ENCODE measurements at places on chromosomes 5 and 9.

DNA sequence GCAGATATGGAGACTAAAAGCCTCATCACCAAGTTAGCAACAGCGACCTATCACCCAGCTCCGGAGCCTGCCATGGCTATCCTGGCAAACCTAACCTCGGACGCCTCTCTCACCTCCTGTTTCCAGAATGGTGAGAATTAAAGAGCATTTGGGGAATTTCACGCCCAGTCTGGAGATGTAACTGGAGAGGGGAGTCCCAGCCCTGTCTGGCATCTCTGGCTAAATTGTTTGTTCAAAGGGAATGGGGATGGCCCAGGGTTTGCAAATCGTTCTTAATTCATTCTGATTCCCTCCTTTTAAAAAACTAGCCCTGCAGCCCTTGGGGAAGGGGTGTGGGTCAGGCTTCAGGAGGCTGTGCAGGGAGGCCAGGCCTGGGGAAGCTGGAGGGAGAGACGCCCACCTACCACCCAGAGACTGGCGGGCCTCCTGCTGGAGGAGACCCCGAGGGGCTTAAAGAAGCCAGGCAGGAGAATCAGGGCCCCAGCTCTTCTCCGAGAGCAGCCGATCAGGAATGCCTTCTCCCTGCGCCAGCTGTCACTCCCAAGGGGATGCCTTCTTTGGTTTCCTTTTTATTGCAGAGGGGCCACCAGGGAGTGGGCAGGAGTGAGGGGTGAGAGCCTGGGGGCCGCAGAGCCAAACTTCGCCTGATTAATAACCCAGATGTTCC lies 964 bp upstream of the COL5A1 start:
- no peak for DNase-seq

- DNase-seq = no peak
These were observed 308.9 kb upstream of the MPDZ start for GRCh38 chr9:13588151-13589033.

GRCh38 chr5:95915999-95916686 lies 45.5 kb downstream of the ELL2 start:
- no peak for DNase-seq

GRCh38 chr9:935348-935965 lies 41.0 kb upstream of the DMRT3 start:
- no peak for DNase-seq

GRCh38 chr5:14240359-14240758 lies 97.2 kb downstream of the TRIO start:
- DNase-seq = no peak

DNA sequence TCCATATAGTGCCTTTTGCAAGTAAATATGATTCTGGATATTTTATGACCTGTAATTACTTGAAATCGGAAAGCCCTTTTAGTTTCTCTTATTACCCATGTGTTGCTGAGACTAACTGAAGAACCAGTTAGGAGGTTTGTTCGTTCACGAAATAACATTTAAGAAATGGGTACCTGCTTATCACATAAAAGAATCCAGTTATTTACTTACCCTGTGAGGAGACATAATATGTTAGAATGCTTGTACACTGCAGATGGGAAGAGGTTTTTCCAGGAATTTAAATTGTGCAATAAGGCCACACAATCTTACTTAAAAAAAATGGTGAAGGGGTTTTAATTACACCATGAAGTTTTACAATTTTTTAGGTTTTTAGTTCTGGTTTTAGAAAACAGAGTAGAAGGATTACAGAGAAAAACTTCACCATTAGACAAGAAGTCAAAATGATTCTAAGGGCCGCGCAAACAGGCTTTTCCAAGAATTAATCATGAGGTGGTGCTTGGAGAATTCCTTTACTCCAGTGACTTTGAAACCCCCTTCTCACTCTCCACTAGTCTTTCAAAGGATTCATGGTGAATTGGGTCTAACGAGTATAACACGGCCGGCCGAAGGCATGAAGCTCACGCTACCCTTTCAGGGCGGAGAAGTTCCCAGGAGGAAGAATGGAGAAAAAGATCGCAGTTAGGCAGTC lies 1.1 kb upstream of the PTGER4 start:
- DNase-seq = no peak

- DNase-seq = no peak
These were observed 64.9 kb upstream of the ZSWIM6 start for GRCh38 chr5:61267116-61267515.

- DNase-seq = no peak
These were observed 70.4 kb downstream of the RALGPS1 start for GRCh38 chr9:126984969-126985368.

DNA sequence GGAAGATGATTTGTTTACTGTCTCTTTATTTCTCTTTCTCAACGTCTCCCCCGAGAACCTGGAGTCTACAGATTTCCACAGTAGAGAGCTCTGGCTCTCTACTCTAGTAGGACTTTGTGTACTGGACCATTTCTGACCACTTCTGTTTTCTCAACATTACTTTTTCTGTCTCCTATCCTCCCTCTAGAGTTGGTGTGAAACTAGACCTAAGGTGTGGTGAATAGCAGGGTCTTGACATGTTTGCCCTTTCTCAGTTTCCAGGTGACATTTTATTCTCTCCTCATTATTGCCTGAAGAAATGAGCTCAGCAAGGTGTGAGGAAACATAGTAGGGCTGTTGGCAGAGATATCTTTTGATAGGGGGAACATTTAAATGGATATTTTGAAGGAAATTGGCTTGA lies 62.1 kb upstream of the IL6ST start:
- no peak for DNase-seq

DNA sequence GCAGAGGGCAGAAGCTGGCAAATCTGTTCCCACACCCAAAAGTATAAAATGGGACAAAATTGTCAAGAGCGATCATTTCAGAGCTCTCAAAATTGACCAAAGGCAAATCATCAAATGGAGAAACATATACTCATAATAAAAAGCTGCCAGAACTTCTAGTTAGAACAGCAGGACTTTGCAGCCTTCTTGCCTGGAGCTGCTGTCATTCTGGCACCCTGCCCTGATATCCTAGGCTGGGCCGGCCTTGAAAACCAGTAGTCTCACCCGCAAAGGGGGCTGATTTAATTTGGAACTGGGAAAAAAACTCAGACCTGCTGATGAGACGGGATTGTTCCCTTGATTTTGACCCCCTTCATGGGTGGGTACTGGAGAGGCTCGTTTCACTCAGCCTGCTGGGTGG lies 18.5 kb downstream of the OR2V1 start:
- DNase-seq = no peak

GRCh38 chr5:159548517-159548916 lies 218.2 kb upstream of the IL12B start:
- no peak for DNase-seq

- DNase-seq = no peak
These were observed 173.2 kb downstream of the CCDC192 start for GRCh38 chr5:127876384-127876783.

- DNase-seq = no peak
These were observed 206.8 kb upstream of the SLC24A2 start for GRCh38 chr9:19995619-19996018.

GRCh38 chr9:34773955-34774354 lies 64.0 kb upstream of the CCL21 start:
- DNase-seq = no peak

DNA sequence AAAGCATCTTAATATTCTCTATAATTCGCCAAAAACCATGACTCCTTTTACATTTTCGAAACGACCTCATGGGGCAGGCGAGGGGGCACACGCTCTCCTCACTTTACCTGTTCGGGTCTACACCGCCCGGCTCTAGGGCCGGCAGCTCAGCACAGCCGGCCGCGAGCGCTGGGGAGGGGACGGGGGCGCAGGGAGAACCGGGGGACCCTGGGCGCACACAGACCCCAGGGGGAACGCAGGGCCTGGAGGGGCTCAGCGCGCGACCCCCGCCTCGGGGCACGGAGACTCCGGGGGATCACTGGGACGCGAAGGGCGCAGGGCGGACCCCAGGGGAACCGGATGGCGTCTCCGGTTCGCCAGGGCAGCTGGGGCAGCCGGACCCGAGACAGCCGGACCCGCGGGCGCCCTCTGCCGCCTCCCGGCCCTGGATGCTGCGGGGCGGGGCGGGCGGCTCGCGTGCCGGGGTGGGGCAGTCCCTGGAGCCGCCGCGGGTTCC lies at the start of gene AHRR:
AHRR (plus strand) TSS at position 485 of the 496 bp plus-strand sequence. CDS start 22,189 bp downstream, outside the sequence.
- DNase-seq = no peak

Data from stimulated activated CD4-positive, alpha-beta T cell treated with anti-CD3 and anti-CD28 coated beads, Interleukin-15, amount 100 ng/mL, for 1 hour (primary cell).